Heart right ventricle (tissue), 16 donors: ENCODE measurements at places on chromosomes 13 and 19.

GRCh38 chr19:55141696-55142095, 7.3 kb downstream of the TNNT1 start:
- DNase-seq, result no peak

GRCh38 chr19:55870736-55871135, 34.4 kb downstream of the NLRP4 start:
- DNase-seq, result no peak

GRCh38 chr19:6668691-6669090, 1.3 kb downstream of the TNFSF14 start:
- DNase-seq, result no peak

- DNase-seq, result no peak
Measured at GRCh38 chr19:54364775-54365257, at the start of gene LAIR1. Gene LAIR1 (minus strand): TSS chr19:54364931. CDS start chr19:54364804, 127 bp downstream.

GRCh38 chr13:31014456-31014855, 82.0 kb downstream of the TEX26 start:
- no peak for DNase-seq

DNA sequence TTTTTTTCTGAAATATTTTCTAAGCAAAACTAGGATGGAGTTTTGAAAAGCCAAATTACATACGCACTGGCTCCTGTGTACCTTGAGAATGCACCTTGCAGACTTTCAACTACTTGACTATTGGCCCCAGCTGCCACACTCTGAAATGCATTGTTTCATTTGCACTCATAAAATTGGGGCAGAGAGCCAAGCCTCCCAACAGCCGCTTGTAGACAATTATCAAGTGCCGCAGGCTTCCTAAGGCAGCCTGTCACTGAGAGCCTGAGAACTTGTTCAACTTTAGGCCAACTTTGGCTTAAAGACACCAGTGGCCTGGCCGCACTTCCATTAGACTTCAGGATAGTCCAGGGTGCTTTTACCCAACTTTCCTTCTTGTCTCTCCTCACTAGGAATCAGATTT, 115.7 kb upstream of the STARD13 start:
- DNase-seq, result peak; percentile 22

GRCh38 chr19:39397360-39398296, 6.5 kb downstream of the MED29 start:
- peak; percentile 88 for DNase-seq

- no peak for DNase-seq
Measured at GRCh38 chr13:83882606-83882959, 309 bp upstream of the SLITRK1 start.

GRCh38 chr19:54345938-54346386, 7.0 kb upstream of the LILRA4 start:
- no peak for DNase-seq

GRCh38 chr19:53892981-53893325, 11.0 kb downstream of the PRKCG start:
- no peak for DNase-seq

GRCh38 chr19:35760711-35761349, 2.9 kb downstream of the PROSER3 start:
- DNase-seq, result no peak
